AG09319 (cell line): ENCODE measurements at places on chromosomes 5 and 9.

GRCh38 chr9:127770583-127770904, 7.9 kb downstream of the SH2D3C start:
- DNase-seq, result no peak

DNA sequence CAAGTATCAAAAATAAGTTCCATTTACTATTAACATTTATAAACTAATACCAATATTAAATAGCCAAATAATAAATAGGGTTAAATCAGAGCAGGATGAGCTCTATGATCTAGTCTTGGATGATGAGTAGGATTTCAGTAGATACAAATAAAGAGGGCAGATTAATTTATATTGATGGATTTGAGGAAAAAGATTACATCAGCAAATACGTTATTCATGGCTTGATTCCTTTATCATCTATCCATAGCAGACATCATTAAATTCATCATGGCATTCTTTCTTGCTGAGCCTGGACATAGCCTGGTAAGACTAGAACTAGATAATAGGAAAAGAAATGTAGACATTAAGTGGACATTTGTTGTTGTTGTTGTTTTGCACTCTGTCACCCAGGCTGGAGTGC, 13.4 kb upstream of the MSMP start:
- no peak for DNase-seq

DNA sequence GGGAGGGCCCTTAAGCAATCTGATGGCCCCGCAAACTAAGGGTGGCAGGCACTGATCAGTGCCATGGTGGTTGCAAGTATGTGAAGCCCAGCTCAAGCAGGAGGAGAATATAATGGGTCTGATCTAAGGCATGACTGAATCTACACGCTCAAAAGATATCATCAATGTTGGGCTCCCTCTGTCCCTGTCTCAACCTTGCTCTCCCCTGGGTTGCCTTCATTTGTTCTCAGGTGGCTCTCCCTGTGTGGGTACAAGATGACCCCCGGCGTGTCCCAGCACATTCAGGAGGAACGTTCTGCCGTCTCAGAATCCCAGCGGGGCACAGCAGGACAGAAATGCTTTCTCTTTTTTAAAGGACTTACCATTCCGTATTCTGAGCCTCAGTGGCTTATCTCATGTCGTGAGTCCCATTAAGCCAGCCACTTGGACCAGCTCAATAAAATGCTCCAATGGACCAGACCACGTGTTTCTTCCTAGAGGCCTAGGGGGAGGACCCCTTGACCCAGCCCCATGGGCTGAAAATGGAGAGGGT, 12.0 kb upstream of the RNF130 start:
- DNase-seq, result no peak

GRCh38 chr5:164967354-164967753, 1461.9 kb downstream of the MAT2B start:
- no peak for DNase-seq
